Peyer's patch (tissue), 4 donors: ENCODE measurements at places on chromosomes 7 and 10. TPM values are rescaled to one million over a fixed set of nuclear protein-coding genes. Genes with fewer than 3 reads are reported as not detected.
A peak's percentile ranks its signal among the peaks of the same experiment; 100 is the strongest.

DNA sequence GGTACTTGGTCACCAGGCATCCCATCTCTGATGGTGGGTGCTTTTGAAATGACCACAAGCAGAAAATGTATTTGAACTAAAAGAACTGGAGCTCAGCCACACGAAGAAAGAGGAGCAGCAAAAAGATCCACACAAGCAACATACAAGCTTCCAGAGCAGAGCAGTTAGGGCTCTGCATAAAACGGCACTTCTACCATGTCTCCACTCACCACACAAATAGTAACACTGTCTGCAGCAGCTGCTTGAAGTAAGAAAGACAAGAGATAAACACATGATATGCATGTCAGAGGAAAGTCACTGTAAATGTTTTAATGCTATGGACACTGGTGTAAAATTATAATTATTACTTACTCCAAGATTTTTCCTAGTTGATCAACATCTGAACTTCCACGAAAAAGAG, 32.5 kb upstream of the FAM133B start:
- DNase-seq: no peak

DNA sequence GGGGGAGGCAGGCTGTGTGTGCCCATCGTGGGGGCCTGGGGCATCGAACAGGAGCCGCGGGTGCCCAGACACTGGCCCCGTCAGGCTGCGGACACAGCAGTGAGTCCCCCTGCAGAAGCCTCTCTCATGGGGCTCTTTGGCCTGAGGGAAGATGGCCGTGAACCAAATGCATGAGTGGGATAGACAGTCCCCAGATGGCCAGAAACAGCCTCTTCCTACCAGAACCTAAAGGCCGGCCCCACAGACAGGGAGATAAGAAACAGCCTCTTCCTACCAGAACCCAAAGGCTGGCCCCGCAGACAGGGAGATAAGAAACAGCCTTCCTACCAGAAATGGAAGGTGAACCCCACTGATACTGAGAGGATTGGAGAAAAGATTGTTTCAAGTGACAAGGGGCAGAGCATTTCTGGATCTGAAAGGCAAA, 16.6 kb downstream of the IDI2 start:
- DNase-seq: no peak

GRCh38 chr7:17600340-17600752, 301.9 kb downstream of the AHR start:
- no peak for DNase-seq

GRCh38 chr7:4882169-4883032, 1.1 kb downstream of the RADIL start:
- DNase-seq: no peak

DNA sequence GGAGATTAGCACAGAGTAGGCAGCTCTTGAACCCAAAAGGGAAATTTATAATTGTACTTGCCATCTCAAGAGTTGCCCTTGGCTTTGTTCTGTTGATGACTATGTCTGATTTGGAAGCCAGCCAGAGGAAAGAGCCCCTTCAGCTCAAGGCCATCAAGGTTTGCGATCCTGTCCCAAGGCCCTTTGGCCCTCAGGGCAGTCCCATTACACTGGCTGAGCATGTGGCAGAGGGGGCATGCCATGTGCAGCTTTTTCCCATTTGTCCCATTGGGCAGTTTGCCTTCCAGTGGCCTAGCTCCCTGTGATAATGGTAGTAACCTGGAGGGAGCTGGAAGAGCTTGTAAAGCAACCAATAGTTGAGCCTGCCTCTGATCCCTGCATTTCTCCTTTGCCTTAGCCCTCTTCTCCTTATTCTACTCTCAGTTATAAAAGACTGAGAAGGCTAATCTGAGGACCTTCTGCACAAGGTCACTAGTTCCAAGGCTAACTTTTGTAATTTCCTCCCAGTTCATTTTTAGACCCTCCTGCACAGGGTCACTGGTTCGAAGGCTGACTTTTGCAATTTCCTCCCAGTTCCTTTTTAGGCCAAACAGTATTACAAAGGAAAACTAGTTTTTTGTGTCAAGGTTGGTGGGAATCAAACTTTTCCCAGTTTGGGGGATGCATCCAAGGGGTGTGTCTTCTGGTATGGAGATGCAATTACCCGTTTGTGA, 31.0 kb upstream of the ARHGAP12 start:
- DNase-seq: no peak

- no peak for DNase-seq
These were observed 35.4 kb upstream of the NPFFR1 start for GRCh38 chr10:70319183-70319582.

- DNase-seq: no peak
These were observed 114.6 kb upstream of the AGK start for GRCh38 chr7:141436575-141437075.

DNA sequence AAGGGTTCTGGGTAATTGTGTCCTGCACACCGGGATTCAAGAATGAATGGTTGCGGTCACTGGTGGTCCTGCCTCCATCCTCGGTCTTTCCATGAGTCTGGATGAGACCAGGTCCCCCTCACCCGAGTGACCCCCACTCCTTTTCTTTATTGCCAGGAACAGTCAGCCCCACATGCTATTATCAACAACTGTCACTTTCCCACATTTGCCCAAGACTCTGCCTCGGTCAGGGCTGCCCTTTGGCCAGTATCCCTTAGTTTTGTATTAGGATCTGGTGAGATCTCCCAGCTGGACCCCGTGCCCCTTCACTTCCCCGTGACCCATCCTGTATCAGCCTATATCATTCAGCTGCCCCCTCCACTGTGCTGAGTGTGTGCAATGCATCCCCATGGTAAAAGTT, 288.3 kb downstream of the ADARB2 start:
- DNase-seq: no peak

- DNase-seq: no peak
These were observed 269.4 kb downstream of the DNAJB9 start for GRCh38 chr7:108839076-108839475.

DNA sequence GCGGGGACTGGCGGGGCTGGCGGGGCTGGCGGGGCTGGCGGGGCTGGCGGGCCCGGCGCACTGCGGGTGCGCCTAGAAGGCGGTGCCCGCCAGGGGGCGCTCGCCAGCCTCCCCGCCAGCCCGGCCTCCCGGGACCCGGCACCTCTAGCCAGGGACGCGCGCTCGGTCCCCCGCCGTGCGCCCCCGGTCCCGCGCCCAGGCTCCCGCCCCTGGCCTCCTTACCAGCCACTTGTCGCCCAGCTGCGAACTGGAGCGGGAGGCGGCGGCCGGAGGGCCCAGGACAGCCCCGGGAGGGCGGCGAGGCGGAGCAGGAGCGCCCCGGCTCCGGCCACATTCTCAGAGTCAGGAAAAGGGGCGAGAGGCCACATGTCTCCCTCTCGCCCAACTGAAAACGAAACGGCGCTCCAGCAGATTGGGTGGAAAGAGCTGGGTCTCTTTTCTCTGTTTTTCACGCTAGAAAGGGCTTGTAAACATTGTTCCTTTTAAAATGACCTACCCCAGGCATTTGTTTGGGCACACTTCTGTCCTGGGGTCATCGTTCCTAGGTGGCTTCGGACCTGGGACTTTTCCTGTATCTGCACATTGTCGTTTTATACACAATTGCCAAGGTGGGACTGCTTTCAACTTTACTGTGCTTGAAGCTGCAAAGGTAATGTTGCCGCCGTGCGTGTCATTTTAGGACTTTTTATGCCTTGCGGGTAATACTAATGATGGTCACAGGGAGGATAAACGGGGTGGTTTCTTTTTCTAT, 378 bp upstream of the PRKCQ start:
- peak; percentile 84 for DNase-seq

DNA sequence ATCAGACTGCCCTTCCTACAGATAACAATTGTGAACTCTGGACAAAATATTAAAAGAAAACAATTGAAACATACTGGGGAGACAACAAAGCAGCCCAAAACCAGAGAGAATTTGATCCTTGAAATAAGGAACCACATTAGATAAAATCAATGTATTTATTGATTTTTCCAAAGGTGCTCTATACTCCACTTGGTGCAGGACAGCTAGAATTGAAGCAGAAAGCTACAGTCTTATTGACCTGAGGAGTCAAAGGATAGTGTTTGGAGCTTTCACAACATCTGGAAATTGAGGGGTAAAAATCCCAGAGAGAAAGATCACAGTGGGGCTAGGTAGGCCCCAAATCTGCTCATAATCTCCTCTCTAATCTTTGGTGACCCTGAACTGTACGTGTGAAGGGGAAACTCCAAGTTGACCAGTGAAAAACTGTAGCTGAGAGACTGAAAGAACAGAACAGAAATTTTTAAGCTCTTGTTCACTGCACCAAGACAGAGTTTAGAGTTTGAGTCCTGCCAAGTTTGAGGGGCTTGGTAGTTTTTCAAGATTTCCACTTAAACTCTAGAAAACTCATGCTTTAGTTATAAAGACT, 70.2 kb downstream of the SAMD9 start:
- no peak for DNase-seq

DNA sequence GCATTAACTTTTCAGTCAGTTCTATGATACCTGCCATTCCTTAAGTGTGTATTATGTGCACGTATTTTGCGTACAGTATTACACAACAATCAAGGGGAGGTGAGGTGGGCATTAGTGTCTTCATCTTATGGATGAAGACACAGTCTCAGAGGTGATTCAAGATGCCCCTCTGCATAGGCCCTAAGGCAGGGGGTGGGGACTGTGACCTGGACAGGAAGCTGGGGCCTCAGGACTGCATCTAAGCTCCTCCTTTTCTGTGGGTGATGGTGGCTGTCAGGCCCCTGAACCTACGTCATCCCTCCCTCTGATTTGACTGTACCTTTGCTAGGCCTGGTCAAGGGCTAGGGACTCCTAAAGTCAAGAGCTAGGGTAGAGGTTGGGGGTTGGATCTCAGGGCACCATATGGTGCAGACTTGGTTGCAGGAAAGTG, 38.9 kb downstream of the HK1 start:
- DNase-seq: peak; percentile 34

DNA sequence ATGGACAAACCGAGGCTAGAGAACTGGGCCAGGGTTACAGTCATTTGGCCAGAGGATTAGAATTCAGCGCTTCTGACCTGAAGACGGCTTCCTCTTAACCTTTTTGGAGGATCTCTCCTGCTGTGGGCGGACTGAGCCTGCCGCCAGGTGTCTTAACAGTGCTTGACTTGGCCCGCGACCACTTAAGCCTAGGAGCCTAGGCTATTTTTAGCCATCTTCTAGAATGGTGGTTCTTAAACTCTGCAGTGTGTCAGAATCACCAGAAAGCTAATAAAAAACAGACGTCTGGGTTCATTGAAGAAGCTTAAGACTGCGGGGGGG, 722 bp downstream of the MDH2 start:
- DNase-seq: no peak

DNA sequence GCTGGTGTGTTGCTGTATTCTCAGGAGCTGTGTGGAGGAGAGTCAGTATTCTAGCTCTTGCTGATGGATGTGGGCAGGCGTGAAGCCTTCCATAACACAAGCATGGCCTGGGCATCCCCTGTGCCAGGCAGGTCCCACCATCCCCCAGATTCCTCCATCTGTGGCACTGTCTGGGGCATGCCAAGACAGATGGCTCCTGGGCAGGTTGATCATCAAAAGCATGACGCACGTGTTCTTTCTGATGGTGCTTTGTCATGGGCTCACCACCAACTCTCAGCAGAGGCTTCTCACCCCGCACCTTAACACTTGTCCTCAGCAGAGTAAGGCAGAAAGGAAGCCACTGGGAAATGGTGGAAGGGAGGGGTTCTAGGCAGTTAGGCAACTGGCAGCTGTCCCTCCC, 364.3 kb downstream of the PLXNA4 start:
- no peak for DNase-seq

GRCh38 chr10:63553031-63553430, 31.8 kb downstream of the REEP3 start:
- DNase-seq: no peak

- DNase-seq: no peak
These were observed 16.9 kb upstream of the SMARCD3 start for GRCh38 chr7:151265351-151265931.

- no peak for DNase-seq
These were observed 35.5 kb downstream of the LRMDA start for GRCh38 chr10:75466886-75467285.

DNA sequence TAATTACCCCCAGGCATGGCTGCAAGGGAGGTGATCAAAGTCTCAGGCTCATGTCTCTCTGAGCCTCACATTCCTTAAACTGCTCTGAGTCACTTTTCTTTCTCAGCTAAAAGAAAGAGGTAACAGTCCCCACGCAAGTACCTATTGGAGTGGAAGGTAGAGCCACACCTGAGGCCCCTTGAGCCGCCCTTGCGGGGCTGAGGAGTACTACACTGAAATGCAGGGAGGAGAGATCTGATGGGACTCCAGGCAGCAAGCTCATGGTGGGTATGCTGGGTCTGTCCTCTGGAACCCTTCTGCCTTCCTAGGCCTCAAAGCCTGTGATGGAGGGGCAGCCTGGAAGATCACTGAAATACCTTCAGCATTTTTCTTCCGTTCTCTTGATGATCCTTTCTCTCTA, 960.0 kb downstream of the DNAJB9 start:
- DNase-seq: no peak

DNA sequence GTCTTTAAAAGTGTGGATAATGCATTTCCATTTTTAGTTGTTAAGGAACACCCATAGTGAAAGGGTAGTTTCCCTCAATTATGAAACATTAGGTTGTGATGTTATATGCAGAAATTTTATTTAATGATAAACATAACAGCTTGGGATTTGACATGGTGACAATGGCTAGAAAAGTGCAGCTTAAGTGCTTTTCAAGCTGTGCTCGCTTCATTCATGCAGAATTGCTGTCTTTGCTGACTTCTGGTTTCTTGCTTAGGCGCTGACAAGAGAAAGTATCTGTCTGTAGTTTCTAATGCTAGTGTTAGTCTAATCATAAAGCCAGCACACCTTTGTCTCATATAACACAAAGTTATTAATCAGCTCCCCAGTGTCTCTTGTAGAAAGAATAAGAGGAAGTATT, 170.0 kb downstream of the ARL5B start:
- no peak for DNase-seq

DNA sequence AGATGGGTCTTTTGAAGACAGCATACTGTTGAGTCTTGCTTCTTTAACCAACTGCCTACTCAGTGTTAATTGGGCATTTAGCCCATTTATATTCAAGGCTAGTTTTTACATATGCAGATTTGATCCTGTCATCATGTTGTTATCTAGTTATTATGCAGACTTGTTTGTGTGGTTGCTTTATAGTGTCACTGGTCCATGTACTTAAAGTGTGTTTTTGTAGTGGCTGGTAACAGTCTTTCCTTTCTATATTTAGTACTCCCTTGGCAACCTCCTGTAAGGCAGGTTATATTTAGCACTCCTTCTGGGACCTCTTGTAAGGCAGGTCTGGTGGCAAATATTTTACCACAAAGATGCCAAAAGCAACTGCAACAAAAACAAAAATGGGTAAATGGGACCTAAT, 66.7 kb downstream of the TES start:
- no peak for DNase-seq

MPP7 gene
- 9.9 TPM for total RNA-seq

TAS2R60 gene
- total RNA-seq: not detected

TAS2R41 gene
- not detected for total RNA-seq

CHPF2 gene
- total RNA-seq: 50.2 TPM

HDAC9 gene
- total RNA-seq: 0.88 TPM

AGR3 gene
- 126 TPM for total RNA-seq

PTPN20 gene
- 2.9 TPM for total RNA-seq

CTAGE15 gene
- 11.6 TPM for total RNA-seq

GPR15LG gene
- total RNA-seq: 35.4 TPM

NEURL1 gene
- 40.4 TPM for total RNA-seq

ANKRD61 gene
- total RNA-seq: not detected

CPED1 gene
- 50.3 TPM for total RNA-seq

CPEB3 gene
- 10.9 TPM for total RNA-seq

AQP1 gene
- total RNA-seq: 86.5 TPM
